Stimulated activated CD4-positive, alpha-beta T cell treated with anti-CD3 and anti-CD28 coated beads, Interleukin-1b, Interleukin-23, amount 100 ng/mL, for 1 hour (primary cell): ENCODE measurements at places on chromosomes 16 and 17.
A peak's percentile ranks its signal among the peaks of the same experiment; 100 is the strongest.

GRCh38 chr17:67388986-67389385 lies 11.9 kb downstream of the PITPNC1 start:
- DNase-seq: no peak

GRCh38 chr16:22073350-22073749 lies 19.0 kb upstream of the VWA3A start:
- no peak for DNase-seq

GRCh38 chr17:71649941-71650350 lies 470.9 kb upstream of the SOX9 start:
- no peak for DNase-seq

DNA sequence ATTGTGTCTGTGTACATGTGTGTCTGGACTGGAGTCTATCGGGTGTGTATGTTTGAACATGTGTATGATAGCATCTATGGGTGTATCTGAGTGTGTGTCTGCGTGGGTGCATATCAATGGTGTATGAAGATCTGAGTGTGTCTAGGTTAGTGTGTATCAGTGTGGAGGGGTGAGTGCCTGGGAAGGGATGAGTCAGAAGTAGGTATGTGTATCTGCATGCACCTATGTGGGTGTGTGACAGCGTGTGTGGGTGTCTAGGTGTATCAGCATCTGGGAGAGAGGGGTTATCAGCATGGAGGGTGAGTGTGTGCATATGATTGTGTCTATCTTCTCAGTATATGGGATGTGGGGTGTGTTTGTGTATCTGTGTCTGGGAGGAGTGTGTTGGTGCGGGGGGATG lies 58.2 kb upstream of the LHX1 start:
- no peak for DNase-seq

- DNase-seq: no peak
Observed at GRCh38 chr16:81556715-81557284, 112.2 kb downstream of the CMIP start.

DNA sequence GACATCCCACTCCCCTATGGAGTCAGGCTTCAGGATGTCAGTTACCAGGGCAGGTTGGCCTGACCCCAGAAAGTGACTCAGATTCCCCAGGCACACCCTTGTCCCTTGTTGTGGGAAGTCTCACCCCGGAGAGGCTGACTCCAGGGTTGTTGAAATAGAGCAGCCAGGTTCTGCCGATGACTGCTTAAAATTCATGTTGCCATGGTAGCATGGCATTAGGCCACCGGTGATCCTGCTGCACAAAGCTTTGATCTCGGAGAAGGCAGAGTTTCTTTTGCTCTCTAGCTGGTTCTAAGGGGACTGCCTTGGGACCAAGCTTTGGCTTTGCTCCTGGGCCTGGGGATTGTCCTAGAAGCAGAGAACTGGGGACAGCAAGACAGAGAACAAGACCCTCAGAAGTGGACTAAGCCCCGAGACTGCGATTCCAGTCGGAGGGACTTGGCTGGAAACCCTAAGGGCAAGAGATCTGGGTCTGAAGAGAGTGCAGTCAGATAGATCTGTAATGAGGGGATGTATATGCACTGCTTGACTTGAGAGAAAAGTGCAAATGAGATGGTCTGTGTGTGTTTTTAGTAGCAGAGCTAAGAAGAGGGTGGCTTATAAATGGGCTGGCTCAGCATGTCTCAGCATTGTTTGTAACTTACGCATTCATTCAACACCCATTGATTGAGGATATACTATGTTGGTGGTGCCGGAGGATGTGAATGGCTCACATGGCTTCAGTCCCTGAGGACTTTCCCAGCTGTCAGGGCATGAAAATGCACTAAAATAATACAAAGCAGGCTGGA lies 106.9 kb downstream of the RGS9 start:
- no peak for DNase-seq

DNA sequence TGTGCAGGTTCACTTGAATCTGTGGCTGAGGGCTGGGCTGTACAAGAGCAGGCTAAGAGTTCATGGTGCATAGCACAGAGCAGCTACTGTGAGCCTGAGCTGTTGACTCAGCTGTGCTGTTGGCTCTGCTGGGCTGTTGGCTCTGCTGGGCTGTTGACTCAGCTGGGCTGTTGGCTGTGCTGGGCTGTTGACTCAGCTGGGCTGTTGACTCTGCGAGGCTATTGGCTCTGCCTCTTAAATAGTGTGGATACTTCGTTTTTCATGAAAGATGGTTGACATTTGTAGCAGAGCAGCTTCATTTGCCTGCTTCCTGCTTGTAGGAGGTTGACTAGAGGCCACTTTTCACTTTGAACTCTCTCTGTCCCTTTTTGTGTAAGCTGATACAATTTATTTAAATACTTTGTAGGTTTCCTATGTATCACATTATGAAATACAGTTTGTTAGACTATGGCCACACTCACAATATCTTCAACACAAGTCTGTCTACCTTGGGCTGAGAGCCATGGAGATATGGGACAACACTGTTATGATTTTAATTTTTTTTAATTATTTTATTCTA lies 40.3 kb upstream of the CCNF start:
- DNase-seq: no peak

GRCh38 chr16:11032000-11032921 lies 87.9 kb downstream of the CLEC16A start:
- DNase-seq: no peak

DNA sequence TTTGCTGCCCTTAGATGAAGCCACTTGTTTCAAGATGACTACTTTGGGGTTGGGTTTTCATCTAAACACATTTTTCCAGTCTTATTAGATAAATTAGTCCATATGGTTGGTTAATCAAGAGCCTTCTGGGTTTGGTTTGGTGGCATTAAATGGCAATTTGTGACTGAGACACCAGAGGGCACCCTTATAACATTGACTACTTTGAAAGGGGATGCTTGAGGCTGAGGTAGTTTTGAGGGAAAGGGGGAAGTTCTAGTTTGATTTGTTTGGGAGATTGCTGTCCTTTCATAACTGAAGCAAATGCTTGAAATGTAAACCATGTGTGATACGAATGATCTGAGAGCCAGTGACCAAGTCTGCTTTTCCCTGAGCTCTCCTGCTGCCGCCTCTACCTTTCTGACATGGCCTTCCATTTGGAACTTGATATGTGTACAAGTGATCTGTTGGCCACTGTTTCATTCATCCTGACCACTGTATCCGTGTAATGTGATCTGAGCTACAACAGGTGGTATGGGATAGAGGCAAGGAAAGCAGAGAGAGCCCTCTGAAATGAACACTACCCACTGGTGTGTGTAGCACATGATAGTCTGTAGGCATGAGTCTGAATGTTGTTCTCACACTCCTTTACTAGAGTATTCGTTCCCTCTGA lies 5.8 kb upstream of the RARA start:
- DNase-seq: no peak

DNA sequence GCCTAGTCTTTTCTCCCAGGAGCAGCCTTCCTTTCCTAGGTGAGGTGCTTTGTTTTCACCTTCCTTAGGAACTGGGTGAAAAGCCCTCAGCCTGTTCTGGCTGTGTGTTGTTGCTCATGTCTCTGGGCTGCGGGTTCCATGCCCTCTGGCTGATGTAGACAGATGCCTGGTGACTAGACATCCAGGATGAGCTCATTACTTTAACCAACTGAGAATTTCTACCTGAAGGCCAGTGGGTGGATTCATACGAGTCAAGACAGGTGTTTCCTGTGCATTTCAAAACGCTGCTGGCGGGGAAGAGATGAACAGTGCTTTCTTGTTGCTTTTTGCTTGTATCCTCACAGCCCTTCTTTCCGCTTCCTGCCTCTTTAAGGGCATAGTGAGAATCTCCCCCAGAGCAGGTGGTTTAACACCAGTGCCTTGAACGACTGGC lies 22.3 kb downstream of the SAP30BP start:
- DNase-seq: no peak

GRCh38 chr17:58447039-58447975 lies 30.0 kb upstream of the RNF43 start:
- peak; percentile 18 for DNase-seq

DNA sequence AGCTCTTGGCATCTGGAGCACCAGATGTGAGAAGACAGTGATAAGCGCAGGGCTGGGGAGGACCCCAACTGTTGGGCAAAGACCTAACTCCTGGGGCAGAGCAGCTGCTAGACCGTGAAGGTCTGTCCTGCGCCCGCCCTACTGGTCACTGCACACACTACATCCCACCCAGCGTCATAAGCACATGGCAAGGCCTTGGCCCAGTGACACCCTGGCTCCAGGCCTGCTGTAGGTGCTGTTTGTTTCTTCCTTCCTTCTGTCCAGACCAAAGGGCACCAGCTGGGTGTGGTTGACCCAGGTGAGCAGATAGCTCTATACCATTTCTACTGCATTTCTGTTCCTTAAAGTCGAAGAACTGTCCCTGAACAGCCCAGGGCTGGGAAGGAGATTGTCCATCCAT lies 6.4 kb downstream of the TRPV3 start:
- DNase-seq: no peak

- DNase-seq: no peak
Observed at GRCh38 chr17:9702914-9703780, 57.8 kb downstream of the USP43 start.

GRCh38 chr17:81337476-81337879 lies 42.4 kb upstream of the SLC38A10 start:
- DNase-seq: no peak

- DNase-seq: no peak
Observed at GRCh38 chr16:54165174-54165911, 121.2 kb downstream of the IRX3 start.

DNA sequence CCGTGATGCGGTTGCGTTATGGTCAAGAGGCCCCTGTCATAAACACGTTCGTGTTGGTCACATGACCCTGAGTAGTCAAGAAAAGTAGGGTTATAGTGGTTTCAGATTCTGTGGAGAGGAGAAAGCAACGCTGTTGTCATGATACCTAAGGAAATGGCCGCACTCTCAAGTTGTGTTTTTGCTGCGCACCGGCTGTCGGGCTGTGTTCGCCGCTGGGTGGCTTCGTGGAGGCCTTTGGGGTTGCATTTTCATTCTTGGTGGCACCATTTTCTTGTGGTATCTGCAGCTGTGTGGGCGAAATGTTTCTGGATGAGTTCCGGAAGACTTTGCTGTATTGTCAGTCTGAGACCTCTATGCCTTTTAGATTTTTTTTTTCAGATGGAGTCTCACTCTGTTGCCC lies 35.0 kb downstream of the DEF8 start:
- DNase-seq: no peak

DNA sequence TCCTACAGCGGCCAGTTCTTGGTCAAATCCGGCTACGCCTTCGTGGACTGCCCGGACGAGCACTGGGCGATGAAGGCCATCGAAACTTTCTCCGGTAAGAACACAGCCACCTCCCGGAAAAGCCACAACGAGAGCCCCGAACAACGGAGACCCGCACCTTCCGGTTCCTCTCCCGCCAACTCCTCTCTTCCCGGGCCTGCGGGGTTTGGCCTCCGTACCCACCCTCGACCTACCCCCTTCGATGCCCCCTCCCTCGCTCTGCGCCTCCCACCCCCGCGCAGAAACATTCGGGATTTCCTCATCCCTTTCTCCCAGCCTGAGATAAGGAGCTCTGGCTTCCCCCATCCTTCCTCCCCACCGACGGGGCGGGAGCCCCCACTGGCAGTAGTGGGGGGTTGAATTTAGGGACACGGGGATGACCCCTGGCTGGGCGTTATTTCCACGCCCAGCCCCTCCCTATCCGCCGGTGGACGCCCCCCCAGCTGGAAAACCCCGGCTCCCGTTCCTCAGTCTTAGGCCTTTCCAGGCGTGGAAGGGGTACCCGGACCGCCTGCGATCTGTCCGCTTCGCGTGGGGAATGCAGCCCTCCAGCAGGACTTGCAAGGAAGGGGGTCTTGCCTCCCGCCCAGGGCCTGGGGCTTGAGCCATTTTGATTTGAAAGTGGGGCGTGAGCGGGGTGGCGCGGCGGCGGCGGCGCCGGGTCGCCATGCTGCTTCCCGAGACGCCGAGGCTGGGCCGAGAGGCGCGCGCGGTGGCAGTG lies 822 bp downstream of the IGF2BP1 start:
- DNase-seq: no peak

GRCh38 chr17:28744972-28745785 lies 1.4 kb downstream of the TRAF4 start:
- no peak for DNase-seq

GRCh38 chr16:11669380-11670146 lies 1.3 kb downstream of the SNN start:
- DNase-seq: no peak

DNA sequence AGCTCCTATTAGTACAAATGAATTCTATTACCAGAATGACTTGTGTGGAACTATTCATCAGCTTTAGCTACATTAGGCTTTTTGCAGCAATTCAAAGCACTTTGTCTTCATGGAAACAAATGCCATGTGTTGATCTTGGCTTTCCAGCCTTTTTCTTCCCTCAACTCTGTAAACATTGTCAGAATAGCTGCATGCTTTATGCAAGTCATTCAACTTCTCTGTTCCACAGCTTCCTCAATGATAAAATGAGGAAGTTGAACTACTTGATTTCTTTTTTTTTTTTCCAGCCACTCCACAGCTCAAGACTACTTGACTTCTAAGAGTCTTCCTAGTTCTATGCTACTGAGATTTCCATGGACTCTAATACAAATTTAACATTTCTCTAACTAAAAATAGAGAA lies 41.1 kb downstream of the KIAA0753 start:
- DNase-seq: no peak

DNA sequence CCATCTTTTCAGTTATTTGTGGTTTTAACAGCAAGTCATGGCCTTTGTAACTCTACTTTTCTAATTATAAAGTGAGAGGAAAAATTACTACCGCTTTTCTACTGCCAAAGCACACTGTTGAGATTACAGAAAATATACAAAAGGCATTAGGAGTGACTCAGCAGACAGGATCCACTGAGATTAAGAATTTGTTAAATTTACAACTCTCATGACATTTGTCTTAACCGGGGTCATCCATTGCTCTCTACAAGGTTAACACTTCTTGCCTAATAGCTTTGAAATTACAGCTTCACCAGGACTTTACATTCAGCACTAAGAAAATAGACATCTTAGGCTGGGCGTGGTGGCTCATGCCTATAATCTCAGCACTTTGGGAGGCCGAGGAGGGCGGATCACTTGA lies 93.4 kb downstream of the SSH2 start:
- DNase-seq: no peak

GRCh38 chr17:78390241-78391050 lies 12.0 kb downstream of the PGS1 start:
- no peak for DNase-seq

- DNase-seq: no peak
Observed at GRCh38 chr17:76845541-76846017, 22.6 kb upstream of the MGAT5B start.

DNA sequence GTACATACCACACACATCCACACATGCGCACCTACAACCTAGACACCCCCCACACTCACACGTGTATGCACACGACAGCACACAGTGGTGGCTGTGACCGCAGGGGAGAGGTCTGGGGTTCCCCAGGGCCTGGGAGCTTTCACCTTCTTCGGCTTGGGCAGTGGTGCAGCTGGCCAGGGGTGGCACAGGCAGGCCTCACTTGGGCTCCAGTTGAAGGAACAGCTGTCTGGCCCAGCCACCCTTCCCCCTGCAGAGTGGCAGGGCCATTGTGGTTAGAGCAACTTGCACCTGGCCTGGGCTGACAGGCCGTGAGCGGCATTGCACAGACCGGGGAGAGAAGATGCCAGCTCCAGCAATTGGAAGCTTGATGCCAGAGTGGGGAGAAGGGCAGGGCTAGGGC lies 114.5 kb upstream of the GSE1 start:
- no peak for DNase-seq

- no peak for DNase-seq
Observed at GRCh38 chr17:36899250-36900159, 37.8 kb upstream of the LHX1 start.

GRCh38 chr17:3903881-3904290 lies 11.0 kb upstream of the CAMKK1 start:
- no peak for DNase-seq

- DNase-seq: no peak
Observed at GRCh38 chr17:32305049-32305448, 36.9 kb downstream of the C17orf75 start.
